ENCODE measurements at places on chromosomes 1 and 21. TPM values are rescaled to one million over a fixed set of nuclear protein-coding genes. Genes with fewer than 3 reads are reported as not detected.

Gene PGLYRP3
- not detected for total RNA-seq

GRCh38 chr1:182415789-182416188 lies 15.3 kb upstream of the TEDDM1 start:
- no peak for DNase-seq

DNA sequence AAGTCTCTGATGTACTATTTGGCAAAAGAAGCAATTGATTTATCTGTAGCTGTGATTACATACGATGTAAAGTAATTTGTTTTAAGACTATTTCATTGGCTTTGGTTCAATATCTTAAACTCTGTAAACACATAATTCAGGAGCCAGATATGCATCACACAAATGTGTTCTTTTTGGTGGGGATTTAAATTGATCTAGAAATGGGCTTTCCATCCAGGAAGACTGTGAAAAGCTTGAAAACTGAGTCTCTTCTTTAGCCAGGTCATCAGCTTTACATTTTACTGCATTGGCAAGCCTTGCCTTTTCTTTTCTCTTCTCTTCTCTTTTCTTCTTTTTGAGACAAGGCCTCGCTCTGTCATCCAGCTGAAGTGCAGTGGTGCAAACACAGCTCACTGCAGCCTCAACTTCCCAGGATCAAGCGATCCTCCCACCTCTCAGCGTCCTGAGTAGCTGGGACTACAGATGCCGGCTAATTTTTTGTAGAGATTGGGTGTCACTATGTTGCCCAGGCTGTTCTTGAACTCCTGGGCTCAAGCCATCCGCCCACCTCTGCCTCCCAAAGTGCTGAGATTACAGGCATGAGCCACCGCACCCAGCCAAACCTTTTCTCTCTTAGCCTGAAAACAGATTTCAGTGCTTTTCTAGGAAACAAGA lies 1.4 kb downstream of the RCAN3 start:
- DNase-seq, result no peak

DNA sequence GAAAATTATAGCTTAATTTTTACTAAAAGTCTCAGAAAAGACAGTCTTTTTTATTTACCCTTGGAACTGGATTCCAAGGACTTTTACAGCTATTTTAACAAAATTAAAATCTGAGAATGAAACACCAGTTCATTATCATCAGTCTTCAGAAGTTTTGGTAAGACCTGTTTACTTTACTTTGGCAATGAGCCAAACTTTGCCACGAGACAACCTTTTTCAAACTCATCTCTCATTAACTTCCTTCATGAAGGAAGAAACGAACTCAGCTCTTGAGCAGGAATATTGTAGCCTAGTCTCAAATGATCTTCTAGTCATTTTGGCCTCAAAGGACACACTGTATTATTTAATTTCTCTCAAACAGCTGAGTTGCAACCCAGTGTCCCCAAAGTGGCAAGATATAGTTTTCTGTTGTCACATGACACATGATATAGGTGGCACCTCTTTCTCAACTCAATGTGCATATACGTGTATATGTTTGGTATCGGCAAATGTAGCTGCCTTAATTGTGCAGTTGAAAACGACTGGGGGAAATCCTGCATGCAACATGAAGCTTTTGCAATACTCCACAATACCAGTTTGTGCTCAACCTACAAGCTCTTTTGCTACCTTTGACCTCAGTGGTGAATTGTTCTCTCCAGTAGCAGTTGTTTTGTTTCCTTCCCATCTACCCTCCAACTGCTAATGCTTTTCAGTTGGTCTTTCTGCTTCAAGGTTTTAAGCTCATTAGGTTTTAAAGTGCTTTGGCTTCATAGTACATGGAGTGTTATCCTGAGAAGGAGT lies 8.4 kb upstream of the GNG4 start:
- no peak for DNase-seq

- DNase-seq, result no peak
Measured at GRCh38 chr1:161330346-161330745, 16.2 kb downstream of the SDHC start.

DNA sequence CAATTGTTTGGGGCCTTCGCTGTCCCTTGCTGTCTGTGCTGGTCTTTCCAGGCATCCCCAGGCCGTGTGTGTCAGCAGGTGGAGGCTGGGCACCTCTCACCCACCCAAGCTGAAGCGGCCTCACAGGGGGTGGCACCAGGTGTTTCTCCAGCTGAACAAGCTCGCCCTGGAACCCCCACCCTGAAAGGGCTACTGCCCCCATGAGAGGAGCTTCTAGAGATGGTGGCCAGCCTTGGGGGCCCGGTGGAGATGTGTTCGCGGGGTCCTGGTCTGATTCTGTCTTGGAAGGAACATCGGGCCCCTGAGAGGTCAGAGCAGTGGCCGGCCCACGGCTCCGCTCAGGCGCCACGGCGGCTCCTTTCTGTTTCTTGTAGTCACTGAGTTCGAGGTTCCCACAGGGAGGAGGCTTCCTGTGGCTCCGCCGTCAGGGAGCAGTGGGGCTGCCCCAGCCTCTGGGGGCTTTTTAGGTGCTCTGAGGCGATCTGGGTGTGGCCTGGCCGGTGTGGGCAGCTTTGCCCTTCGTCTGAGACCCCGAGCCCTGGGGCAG lies 46.9 kb downstream of the SKI start:
- no peak for DNase-seq

GRCh38 chr1:109392788-109393616 lies 4.7 kb downstream of the SORT1 start:
- DNase-seq, result no peak

- no peak for DNase-seq
Measured at GRCh38 chr1:177571485-177572076, 398.3 kb downstream of the SEC16B start.

DNA sequence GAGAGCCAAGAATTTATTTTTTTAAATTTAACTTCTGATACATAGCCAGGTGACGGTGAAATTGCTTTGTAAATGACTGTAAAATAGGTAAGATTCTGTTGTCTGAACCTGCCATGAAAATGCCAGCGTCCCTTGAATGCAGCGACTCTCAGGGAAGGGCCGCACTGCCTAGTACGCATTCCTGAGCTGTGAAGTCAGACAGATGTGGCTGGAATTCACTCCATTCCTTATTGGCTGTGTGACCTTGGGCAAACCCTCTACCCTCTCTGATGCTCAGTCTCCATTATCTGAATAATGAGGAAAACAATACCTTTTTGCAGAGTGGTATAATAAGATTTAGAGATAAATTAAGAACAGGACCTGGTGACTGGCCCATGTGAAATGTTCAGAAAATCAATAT lies 167.1 kb upstream of the DAB1 start:
- DNase-seq, result no peak

GRCh38 chr1:200676829-200677228 lies 7.1 kb upstream of the DDX59 start:
- no peak for DNase-seq

Gene CRABP2
- total RNA-seq, result 190 TPM

- DNase-seq, result no peak
Measured at GRCh38 chr1:205144046-205144720, 22.4 kb upstream of the RBBP5 start.

DNA sequence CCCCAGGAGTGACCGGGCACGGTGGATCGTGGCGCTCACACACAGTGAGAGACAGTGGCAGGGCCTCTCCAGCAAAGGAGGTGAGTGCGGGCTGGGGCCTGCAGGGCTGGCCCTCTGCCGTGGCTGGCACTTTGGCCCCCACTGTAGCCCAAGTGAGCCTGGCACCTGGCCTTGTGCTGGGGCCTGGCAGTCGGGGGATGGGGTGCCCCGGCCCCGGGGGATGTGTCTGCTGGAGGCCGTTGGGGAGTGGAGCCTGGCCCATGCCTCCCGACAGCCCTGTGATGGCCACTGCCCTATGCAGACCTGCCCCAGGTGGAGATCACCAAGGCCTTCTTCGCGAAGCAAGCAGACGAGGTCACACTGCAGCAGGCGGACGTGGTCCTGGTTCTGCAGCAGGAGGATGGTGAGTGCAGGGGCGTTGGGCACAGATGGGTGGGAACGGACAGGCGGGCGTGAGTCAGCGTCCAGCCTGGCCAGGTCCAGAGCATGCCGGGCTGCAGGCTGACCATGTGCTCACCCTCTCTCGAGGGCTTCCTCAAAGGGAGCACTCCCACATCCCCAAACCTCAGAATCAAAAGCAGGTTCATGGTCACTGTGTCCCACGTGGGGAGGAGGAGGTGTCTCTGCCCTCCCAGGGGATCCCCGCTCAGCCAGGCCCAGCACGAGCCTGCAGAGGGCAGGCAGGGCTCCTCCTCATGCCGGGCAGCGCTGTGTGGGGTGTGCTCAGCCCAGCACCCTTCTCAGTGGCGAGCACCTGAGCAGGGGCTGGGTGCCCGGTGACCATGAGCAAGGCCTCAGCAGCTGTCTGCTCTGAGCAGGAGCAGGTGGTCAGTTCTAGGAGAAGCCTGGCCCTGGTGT lies 25.3 kb downstream of the ARHGEF16 start:
- DNase-seq, result no peak

DNA sequence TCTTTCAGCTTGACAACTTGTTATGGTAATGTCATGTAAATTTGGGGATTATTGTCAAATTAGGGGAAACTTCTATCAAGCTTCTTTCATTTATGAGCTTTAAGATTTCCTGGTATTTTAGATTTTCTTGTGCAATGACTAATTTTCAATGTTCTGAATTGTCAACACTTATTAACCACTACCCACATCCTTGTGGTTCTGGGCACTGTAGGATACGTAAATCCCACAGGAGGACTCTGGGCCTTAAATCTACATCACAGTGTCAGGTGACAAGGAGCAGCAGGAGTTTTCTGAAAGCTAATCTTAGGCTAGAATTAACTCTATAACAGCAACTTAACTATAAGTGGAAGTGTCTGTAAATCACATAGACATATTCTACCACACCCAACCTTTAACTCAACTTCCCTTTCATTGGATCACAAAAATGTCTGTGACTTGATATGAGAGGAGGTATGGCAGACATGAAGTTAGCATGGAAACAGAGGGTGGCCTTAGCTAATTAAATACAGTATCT lies 397.7 kb downstream of the HLX start:
- no peak for DNase-seq

GRCh38 chr1:182059936-182060335 lies 1.6 kb downstream of the ZNF648 start:
- no peak for DNase-seq

DNA sequence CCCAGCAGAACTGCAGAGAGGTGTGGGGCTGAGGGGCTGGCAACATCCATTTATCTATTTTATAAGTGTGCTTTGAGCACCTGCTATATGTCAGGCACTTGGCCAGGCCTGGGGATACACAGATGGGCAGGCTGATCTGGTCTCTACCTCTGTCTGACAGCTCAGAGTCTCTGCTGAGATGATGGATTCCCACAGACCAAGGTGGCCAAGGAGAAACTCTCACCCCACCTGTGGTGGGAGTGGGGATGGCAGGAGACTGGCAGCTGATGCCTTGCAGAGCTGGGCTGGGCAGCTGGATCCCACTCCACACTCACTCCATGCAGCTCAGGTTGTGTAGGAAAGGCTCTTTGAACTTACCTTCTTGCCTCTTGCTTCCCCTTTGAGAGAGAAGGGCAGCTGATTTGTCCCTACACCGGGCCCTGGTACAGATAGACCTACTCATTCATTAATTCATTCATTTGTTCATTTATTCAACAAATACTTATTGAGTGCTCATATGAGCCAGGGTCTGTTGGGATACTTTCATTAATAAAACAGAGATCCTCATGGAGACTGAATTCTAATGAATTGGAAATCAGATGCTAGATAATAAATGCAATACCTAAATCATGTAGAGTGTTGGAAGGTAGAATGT lies 9.0 kb downstream of the ADORA1 start:
- DNase-seq, result no peak

GRCh38 chr1:44483089-44483874 lies 78.2 kb downstream of the RNF220 start:
- no peak for DNase-seq

DNA sequence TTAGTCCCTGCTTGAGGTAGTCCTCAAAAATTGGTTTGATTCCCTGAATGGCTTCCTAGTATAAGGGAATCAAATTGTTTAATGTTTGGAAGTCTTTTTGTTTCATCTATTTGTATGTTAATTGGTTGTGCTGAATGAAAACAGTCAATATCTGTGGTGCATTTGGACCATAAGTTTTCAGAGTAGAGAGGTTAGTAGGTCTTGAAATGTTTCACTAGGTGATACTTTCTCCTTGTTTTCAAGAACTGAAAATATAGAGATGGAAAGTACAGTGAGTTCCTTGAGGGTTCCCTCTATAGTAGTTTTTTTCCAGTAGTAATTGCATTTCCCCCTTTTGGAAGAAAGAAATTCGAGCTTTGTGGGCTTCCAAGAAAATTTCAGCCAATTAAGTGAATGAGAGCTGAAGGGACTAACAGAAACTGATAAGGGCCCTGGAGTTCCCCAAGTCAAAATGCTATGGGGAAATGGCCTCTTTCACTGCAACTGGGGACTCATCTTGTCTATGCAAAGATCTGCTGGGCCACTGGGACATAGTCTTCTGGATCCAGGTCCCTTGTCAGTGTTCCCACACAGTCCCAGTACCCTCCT lies 18.6 kb upstream of the CEP350 start:
- no peak for DNase-seq

GRCh38 chr1:92851729-92852128 lies 19.9 kb downstream of the RPL5 start:
- no peak for DNase-seq

DNA sequence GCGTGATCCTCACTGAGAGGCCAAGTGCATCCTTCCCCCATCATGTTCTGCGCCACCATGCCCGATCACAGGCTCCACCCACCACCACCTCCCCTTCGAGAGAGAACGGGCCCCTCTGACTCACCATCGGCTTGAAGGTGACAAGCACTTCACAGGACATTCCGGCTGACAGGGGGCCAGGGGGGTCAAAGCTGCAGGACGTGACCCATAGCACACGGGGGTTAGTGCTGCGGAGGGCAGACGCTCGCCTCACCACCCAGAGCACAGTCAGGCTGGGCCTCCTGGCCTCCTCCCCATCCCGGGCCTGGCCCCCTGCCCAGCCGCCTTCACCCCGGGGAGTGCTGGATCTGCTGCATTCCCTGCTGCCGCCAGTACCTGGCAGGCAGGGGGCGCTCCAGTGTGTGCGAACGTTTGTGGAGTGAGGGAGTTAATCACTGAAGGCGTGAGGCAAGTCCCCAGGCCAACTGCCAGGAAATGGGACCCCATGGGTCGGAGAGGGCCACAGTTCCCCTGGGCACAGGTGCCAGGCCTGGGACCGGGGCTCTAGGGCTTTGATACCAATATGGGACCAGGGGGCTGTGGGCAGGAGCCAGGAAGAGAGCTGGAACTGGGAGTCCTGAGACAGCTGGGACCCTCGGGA lies 40.9 kb upstream of the TMEM52 start:
- peak; percentile 99 for DNase-seq

- peak; percentile 67 for DNase-seq
Measured at GRCh38 chr21:44496564-44497550, 41.5 kb downstream of the LRRC3 start.

- DNase-seq, result no peak
Measured at GRCh38 chr1:67393737-67394136, 36.5 kb downstream of the SERBP1 start.

- DNase-seq, result no peak
Measured at GRCh38 chr1:24566236-24566867, 10.5 kb downstream of the NCMAP start.

Gene HSD3B1
- not detected for total RNA-seq

Gene CA14
- 75.4 TPM for total RNA-seq
